ENCODE measurements at places on chromosomes 7 and 10. TPM values are rescaled to one million over a fixed set of nuclear protein-coding genes. Genes with fewer than 3 reads are reported as not detected.

FLNC gene
- 243 TPM for total RNA-seq

PAXIP1 gene
- total RNA-seq = 9.4 TPM

C10orf105 gene
- total RNA-seq = not detected

PIP gene
- total RNA-seq = not detected

PNLIPRP1 gene
- total RNA-seq = not detected

EN2 gene
- 0.07 TPM for total RNA-seq

AKR1C2 gene
- 0.27 TPM for total RNA-seq

ABCC2 gene
- total RNA-seq = 0.07 TPM

AQP1 gene
- total RNA-seq = 1.6 TPM

NPC1L1 gene
- total RNA-seq = 1.5 TPM

RPEL1 gene
- not detected for total RNA-seq

PSD gene
- total RNA-seq = 2.0 TPM

ZNF239 gene
- 8.4 TPM for total RNA-seq

CYP2C19 gene
- total RNA-seq = not detected

TUBAL3 gene
- total RNA-seq = 0.34 TPM

TAS2R3 gene
- 0.29 TPM for total RNA-seq

FHIP2A gene
- 17.2 TPM for total RNA-seq

TMEM178B gene
- total RNA-seq = 5.5 TPM

VWC2 gene
- under 0.01 TPM for total RNA-seq

Measured in kidney epithelial cell (primary cell).